ENCODE measurements at places on chromosomes 3 and 15. TPM values are rescaled to one million over a fixed set of nuclear protein-coding genes. Genes with fewer than 3 reads are reported as not detected.

GRCh38 chr15:73596174-73596573 is 37.0 kb downstream of the NPTN start:
- no peak for DNase-seq

- DNase-seq: no peak
These were observed 130.4 kb downstream of the FRMD5 start for GRCh38 chr15:44064706-44065105.

DNA sequence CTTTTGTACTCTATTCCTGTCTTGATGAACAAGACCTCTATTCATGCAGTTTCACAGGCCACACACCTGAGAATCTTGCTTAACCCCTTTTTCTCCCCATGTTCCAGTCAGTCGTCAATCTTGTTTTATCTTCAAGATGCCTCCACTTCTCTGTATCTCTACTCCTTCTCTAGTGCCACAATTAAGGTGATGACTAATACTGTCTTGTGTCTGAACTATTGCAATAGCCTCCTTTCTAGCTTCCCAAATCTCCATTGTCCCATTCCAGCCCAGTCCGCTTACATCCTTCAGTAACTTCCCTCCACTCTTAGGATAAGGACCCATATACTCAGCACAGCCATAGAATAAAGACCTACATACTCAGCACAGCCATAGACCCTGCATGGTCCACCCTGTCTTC is 24.7 kb downstream of the CHST14 start:
- no peak for DNase-seq

The PLAAT1 gene
- 0.47 TPM for total RNA-seq

The TP63 gene
- 0.06 TPM for total RNA-seq

All from activated naive CD4-positive, alpha-beta T cell treated with anti-CD3 and anti-CD28 coated beads, Interleukin-2, amount 50 U/mL, for 72 hours (primary cell).